ENCODE measurements at places on chromosomes 6 and 20.
A peak's percentile ranks its signal among the peaks of the same experiment; 100 is the strongest.

DNA sequence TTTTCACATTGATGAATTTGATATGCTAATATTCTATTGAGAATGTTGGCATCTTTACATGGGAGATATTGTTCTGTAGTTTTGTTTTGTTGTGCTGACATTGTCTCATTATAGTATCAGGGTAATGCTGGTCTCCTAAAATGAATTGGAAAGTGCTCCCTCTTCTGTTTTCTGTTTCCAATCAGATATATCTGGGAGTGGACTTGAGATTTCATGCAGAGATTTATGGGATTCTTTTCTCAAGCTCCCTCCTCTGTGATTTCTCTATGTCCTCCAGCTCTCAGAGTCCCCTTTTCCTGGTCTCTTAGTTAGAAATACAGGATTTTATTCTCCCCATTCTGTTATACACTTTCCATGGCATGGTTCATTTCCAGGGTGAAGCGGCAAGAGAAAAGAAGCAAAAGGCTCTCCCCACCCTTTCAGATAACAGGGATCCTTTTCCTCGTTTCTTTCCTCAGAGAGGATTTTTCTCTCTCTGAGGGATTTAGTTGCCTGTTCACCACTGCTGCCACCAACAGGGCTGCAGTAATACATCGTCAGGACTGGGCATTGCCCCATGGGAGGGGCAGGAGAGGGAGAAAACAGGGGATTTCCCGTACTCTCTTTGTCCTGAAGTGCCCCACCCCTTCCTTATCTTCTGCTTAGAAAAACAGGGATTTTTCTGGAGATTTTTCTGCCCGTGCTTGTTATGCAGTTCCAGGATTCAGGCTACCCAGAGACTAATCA is 59.3 kb upstream of the STMND1 start:
- DNase-seq = no peak

- DNase-seq = no peak
Measured at GRCh38 chr20:51574248-51575033, 31.9 kb upstream of the NFATC2 start.

GRCh38 chr6:116304538-116305097 is 24.9 kb upstream of the TSPYL1 start:
- DNase-seq = no peak

GRCh38 chr20:22825076-22825475 is 210.0 kb upstream of the SSTR4 start:
- DNase-seq = no peak

GRCh38 chr6:42153921-42154320 is 11.5 kb upstream of the C6orf132 start:
- DNase-seq = no peak

DNA sequence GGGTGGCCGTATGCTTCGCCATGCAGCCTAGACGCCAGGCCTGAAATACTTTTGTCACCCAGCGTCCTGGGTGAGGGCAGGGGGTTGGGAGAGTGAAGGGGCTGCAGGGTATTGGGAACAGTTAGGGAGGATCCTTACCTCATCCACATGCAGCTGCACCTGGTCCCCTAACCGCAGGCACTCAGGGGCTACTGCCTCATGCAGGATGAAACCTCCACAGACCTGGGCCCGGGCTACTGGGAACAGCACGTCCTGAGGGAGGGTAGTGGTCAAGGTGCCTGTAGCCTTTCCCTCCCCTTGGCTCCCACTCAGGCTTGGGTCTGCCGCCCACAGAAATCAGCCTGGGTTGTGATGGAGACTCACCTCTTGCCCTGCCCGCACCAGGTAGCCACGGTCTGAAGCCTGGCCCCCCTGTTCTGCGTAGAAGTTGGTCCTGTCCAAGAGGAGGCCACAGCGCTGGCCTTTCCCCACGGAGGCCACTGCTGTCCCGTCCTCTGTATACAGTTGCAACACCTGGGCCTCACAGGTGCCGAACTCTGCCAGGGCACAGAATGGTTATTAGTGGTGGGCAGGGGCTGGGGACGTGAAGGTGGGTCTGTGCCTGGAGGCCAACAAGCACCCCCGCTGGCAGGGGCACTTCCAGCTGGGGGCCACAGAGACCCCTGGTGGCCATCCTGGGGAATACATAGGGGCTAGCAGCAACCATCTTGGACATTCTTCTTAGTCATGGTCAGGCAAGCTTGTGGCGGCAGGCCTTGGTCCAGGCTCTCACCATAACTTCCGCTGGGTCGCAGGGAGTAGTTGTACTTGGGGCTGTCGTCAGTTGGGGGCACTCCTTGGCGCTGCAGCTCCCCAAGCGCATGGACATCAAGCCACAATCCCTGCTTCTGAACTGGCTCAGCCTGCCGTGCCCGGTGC is 8.6 kb downstream of the AARS2 start:
- peak; percentile 73 for DNase-seq

GRCh38 chr6:143018955-143019354 is 41.7 kb upstream of the AIG1 start:
- no peak for DNase-seq

GRCh38 chr6:84346372-84346771 is 118.9 kb upstream of the CEP162 start:
- DNase-seq = no peak

GRCh38 chr6:154187714-154188113 is 148.7 kb downstream of the OPRM1 start:
- DNase-seq = no peak

DNA sequence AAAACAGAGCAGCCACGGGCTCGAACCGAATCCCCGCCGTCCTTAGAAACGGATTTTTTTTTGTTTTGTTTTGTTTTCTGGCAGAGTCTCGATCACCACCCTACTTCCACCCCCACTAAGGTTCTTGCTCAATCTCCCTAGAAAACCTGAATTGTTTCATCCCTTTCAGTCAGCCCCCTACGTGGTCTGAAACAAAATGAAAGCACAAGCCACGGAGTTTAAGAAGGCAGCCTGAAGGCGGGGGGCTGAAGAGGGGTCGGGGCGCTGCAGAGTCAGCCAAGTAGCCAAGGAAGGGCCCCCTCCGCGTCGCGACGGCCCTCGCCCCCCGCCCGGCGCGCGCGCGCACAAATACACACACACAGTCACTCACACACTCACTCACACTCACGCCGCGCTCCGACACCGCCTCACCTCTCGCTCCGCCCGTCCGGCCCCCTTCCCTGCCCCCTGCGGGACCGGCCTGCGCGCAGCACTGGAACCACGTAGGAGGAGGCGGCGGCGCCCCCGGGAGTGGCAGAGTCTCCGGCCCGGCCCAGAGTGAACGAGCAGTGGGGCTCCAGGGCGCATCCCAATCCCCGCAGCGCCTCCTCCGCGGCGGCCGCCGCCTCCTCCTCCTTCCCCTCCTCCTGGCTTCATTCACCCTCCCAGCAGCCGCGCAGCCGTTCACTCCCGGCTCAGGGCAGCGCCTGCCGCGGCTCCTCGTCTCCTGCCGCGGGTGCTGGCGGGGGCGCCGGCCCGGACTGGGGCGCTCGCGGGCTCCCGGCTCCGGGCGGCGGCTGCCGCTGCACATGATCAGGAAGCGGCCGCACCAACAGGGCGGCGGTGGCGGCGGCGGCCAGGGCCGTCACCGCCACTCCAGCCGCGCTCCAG is 1.4 kb downstream of the ATXN1 start:
- DNase-seq = peak; percentile 74

- DNase-seq = no peak
Measured at GRCh38 chr6:11681770-11682169, 96.8 kb downstream of the ADTRP start.

DNA sequence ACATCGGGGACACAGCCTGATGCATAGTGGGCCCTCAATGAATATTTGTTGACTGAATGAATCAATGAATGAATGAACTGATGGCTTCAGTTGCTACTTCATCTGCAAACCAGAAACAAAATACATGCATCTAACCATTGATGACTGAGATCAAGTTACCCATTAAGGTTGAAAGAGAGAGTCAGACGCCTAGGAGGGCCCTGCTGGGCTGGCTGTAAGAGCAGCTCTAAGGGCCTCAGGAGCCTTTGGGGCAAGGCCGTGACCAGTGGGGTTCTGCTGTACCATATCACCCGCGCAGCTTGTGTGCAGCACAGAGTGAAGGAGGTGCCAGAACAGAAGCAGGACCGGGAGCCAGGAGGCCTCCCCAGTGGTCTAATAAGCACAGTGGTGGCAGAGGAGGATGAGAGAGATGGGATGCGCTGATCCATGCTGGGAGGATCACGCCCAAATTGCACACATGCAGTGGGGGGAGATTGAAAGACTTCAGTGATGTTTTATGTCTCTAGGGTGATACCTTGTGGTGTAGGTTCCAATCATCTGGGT is 96.1 kb upstream of the KCNG1 start:
- no peak for DNase-seq

GRCh38 chr20:24956001-24956841 is 7.2 kb downstream of the CST7 start:
- DNase-seq = no peak

DNA sequence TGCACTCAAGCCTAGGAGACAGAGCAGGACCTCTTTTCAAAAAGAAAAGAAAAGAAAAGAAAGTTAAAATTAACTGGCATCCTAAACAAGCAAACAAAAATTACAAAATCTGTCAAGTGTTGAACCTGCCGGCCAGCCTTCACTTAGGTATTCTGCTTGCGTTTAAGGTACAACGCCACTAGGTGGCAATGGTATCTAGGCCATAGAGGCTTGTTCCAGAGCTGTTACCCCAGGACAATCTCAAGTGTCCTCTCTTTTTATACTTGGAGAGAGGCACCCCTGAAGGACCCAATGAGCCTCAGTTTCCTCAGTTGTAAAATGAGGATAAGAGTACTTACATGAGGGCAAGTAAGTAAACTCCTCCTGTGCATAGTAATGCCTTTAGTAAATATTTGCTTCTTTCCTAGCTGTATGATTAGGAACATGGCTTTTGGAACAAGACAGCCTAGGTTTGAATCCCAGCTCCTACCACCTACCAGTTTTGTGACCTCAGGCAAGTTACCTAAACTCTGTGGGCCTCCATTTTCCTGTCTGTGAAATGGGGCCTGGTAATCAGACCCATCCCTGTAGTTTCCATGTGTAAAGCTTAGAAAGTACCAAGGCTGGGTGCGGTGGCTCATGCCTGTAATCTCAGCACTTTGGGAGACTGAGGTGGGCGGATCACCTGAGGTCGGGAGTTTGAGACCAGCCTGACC is 5.8 kb upstream of the PACSIN1 start:
- peak; percentile 81 for DNase-seq

GRCh38 chr6:107956586-107957307 is 1.3 kb downstream of the SEC63 start:
- DNase-seq = peak; percentile 46

DNA sequence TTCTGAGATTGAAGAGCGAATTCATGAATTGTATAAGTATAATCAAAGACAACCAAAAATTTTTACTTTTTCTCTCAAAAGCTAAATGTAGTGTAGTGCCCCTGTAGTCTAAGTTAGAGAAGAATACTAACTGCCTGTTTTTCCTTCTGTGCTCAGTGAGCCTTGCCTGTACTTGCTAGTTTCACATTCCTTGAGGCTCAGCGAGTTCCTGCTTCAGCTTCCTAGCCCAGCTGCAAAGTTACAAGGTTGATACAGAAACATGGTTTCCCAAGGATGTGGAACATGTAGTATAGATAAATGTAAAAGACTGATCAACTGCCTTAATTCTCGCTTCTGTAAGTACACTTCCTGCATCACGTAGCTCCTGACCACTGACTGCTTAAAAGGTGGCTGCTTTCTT is 33.1 kb upstream of the SEC63 start:
- DNase-seq = no peak

- DNase-seq = no peak
Measured at GRCh38 chr20:51495921-51496545, 46.5 kb downstream of the NFATC2 start.

GRCh38 chr6:140758169-140758877 is 1374.4 kb upstream of the GJE1 start:
- no peak for DNase-seq

GRCh38 chr20:58552366-58552934 is 37.3 kb upstream of the APCDD1L start:
- DNase-seq = no peak

GRCh38 chr6:467111-467510 is 75.6 kb downstream of the IRF4 start:
- DNase-seq = no peak

GRCh38 chr6:148867862-148868261 is 121.0 kb downstream of the UST start:
- DNase-seq = no peak

DNA sequence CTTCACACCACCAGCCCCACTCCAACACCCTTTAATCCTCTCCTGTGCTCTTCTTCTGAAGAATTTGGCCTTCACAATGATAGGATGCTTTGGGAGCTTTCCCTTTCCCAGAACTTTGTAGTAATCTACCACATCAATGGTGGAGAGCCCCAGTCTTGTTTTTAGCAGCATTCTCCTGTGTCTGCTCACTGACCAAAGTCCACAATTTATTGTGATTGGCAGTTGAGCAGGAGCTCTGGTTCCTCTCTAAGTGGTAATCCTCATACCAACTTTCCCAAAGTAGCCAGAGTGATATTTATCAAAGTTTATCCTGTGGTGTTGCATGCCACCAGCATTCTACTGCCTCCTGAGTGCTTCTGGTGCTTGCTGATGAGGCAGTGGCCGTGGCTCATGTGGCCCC is 29.0 kb upstream of the OPN5 start:
- no peak for DNase-seq

DNA sequence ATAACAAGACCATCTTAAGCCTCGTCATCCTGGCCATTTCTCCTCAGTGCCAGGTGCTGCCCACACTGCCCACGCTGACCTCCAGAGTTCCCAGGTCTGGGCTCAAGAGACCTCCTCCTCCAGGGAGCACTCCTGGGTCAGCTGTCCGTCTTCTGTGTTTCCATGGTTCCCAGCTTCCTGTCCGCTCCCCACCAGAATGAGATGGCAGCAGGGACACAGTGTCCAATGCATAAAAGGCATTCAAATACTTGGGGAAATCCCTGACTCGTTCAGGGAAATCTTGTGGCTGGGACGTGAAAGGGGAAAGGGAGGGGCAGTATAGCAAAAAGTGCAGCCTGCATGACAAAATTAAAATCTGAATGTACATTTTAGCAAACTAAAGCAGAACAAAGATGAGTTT is 54.3 kb downstream of the SLC23A2 start:
- DNase-seq = peak; percentile 36

DNA sequence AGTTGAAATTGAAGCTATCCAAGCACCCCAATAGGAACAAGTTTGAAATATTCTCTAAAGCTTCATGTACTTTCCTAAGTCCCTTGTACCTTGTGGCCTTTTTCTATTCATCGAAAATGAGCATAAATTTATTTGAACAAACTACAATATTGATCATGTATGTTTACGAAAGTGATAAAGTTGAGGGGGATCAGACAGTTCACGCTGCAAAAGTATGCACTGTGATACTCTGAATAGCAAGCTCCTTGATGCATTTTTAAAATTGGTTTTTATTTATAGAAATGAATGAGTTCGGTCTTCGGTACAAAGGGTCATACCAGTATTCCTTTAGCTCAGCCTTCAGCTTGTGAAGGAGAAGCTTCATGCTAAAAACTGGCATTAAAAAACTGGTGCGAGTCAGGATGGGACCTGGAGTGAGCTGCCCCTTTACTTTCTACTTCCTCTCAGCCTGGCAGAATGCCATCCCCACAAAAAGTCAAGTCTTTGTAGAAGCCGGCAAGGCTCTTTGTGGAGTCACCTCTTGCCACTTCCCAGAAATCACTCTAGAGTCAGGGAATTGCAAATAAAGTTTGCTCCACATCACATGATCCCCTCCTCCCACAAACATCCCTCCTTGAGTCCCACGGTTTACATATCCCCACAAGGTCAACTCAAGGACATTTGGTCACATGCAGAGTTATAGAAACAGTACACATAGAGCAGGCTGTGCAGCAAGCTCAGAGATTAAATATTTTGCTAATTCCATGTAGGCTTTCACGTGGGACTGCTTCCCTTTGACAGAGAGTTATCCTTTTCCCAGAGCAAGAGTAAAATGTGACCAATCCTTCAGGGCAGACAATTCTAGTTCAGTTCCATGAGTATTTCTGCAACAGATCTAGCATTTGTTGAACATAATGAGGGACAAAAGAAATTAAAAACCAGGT is 34.6 kb upstream of the ADGRF1 start:
- DNase-seq = no peak

GRCh38 chr6:148074738-148075137 is 267.9 kb upstream of the SASH1 start:
- no peak for DNase-seq

Data from GM13977 (cell line).